AG08395 (cell line): ENCODE measurements at places on chromosomes 6 and 20.

- DNase-seq: peak; percentile 40
Measured at GRCh38 chr6:12381587-12381986, 91.4 kb downstream of the EDN1 start.

DNA sequence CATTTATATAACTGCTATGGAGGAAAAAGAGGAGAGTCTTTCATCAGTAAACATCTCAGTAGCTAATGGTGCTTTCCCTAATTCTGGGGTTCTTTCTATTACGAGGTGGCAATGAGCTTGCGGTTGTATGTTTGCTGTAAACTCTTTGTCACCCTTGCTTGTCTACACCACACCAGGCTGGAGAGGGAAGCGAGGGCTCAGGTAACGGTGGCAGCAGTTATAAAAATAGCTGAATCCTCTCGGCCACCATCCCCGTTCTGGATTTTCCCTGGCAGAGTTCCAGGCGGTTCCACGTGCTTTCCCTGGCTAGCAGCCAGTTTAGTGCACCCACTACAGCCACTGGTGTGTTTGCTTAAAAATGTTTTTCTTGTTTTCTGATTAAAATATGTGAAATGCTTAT is 39.0 kb downstream of the MAS1 start:
- no peak for DNase-seq

- no peak for DNase-seq
Measured at GRCh38 chr6:129621252-129621651, 88.7 kb downstream of the ARHGAP18 start.

GRCh38 chr6:14383393-14384174 is 266.0 kb downstream of the CD83 start:
- no peak for DNase-seq

GRCh38 chr6:8644306-8644705 is 209.0 kb upstream of the SLC35B3 start:
- DNase-seq: no peak

DNA sequence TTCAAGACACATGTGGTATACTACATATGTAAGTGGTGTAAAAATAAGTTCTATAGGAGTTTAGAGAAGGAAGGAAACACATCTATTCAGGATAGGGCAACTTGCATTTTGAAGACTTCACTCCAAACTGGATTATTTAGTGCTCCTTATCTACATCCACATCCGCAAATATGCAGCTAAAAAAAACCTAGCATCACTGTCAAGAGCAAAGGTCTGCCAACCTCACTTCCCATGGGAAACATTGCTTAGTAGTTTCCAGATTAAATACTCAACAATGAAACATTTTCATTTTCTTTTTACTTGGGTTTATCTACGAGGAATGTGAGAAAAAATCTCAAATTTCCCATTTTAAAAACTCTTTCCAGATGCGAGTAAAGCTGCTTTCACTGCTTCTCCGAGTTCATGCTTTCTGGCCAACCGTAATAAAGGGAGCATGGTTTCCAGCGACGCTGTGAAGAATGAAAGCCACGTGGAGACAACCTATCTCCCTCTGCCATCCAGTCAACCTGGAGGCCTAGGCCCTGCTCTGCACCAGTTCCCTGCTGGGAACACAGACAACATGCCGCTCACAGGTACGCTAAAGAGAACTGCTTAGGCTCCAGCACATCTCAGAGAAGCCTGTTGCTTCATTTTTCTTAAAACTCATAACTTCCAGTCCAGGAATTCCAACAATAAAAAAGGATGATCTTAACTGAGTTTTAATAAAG is 48.2 kb downstream of the RFX6 start:
- DNase-seq: no peak

GRCh38 chr20:5663396-5663795 is 86.8 kb upstream of the SHLD1 start:
- no peak for DNase-seq

DNA sequence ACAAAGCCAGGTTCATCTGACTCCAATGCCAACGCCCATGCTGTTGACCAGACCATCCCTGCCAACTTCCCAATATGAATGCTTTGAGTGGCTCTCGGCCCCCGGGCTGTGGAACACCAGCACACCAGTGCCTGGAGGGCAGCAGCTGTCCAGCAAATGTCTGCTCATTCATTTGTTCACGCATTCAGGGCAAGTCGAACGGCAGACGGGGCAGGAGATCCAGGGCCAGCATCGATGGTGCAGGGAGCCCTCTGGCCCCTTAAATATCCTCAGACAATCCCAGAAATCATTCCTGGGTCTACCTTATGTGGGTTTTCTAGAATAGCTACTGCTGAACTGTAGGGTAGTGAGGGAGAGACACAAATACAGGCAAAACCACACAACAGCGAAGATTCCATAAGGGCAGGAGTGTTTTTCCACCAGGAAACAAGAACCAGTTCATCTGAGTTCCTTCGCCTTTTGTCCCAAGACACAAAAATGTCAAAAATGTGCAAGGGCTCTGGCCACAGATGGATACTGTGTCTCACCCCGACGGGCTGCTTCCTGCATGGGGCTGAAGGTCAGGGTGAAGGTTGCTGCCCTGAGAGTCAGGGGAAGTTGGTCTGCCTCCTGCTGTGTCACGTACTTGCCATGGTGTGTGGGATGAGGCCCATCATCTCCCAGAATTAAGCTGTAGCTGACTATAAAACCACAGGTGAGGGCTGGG is 15.5 kb downstream of the RIPOR3 start:
- peak; percentile 49 for DNase-seq

GRCh38 chr6:40568062-40568708 is 19.0 kb downstream of the LRFN2 start:
- no peak for DNase-seq

DNA sequence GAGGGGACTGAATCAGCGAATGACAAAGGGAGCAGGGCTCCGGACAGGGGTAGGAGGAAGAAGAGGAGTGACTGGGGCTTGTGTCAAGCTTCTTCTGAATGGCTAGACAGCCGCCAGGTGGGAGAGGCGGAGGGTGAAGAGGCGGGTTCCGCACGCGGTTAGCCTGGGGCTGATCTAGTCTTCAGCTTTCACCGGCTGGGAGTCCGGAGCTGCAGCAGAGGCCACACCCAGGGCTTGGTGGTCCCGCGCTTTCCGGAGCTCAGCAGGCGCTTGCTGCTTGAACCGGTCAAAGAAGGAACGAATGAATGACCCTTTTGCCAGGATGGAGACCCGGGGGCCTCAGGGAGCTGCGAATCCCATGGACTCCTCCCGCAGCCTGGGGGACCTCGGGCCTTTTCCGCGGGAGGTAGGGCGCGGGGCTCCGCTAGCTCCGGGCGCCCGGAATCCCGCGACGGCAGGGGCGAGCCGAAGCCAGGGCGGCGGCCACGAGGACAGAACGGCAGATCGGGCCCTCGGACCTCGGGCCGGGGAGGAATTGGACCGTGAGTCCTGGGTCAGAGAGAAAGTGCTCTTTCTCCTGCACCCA is at the start of gene C6orf141:
TSS of gene C6orf141 (plus strand) at position 177 of the 586 bp plus-strand sequence. CDS start at position 302, 125 bp downstream.
- no peak for DNase-seq

DNA sequence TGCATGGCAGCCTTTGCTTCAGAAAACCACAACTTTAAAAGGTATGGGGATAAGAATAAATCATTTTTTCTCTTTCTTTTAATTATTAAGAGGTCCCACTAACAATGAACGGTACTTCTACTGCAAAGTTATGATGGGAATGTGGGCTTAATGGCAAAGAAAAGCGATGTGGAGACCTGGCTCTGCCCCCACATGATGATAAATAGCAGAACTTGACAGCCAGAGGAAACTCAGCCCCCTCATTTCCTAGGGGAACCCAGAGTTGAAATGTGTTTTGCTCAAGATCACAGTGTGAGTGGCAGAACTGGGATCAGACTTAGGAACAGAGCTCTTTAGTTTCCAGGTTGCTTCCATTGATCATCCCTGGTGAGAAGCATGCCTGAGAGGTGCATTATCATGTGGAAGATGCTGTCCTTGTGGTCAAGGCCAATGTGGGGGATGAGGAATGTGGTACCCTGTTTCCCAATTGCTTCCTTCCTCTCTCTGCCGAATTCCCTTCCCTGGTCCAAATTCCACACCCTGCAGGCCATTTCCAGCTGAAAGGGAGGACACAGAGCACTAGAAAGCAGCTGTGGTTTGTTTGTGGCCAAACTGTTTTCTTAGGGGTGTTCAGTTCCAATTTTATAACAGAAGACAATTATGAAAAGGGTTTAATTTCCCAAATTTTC is 66.0 kb downstream of the BACH2 start:
- DNase-seq: no peak

- peak; percentile 90 for DNase-seq
Measured at GRCh38 chr20:22795871-22796270, 211.5 kb upstream of the FOXA2 start.

DNA sequence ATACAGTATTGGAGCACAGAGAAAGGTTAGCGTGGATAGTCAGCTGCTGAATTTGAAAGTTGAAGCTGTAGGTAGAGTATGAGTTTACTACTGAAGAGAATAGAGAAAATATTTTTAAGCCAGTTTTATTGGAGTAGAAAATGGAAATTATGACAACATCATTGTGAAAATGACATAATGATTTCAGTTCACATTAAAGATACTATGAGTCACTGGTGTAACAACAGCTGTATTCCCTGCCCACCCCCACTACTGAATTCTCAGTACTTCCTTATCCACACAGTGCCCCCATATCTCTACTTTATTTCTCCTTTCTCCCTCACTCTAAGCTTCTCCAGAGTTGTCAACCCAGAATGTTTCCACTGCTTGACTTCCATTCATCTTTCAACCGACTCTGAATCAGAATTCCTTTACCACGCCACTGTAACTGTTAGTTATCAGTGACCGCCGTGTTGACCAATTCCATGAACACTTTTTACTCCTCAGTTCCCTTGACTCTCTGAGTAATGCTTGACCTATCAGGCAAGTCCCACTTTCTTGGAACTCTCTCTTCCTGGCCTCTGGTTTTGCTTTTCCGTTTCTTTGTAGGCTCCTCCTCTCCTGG is 139.6 kb downstream of the AIG1 start:
- DNase-seq: no peak

GRCh38 chr20:44370639-44371218 is 15.2 kb downstream of the HNF4A start:
- no peak for DNase-seq

- no peak for DNase-seq
Measured at GRCh38 chr6:135300576-135300975, 119.5 kb downstream of the MYB start.

- no peak for DNase-seq
Measured at GRCh38 chr6:162435071-162435470, 292.5 kb downstream of the PRKN start.

GRCh38 chr6:168852376-168852884 is 401.2 kb downstream of the THBS2 start:
- DNase-seq: peak; percentile 15

GRCh38 chr6:8499540-8499939 is 64.2 kb upstream of the SLC35B3 start:
- peak; percentile 3 for DNase-seq

DNA sequence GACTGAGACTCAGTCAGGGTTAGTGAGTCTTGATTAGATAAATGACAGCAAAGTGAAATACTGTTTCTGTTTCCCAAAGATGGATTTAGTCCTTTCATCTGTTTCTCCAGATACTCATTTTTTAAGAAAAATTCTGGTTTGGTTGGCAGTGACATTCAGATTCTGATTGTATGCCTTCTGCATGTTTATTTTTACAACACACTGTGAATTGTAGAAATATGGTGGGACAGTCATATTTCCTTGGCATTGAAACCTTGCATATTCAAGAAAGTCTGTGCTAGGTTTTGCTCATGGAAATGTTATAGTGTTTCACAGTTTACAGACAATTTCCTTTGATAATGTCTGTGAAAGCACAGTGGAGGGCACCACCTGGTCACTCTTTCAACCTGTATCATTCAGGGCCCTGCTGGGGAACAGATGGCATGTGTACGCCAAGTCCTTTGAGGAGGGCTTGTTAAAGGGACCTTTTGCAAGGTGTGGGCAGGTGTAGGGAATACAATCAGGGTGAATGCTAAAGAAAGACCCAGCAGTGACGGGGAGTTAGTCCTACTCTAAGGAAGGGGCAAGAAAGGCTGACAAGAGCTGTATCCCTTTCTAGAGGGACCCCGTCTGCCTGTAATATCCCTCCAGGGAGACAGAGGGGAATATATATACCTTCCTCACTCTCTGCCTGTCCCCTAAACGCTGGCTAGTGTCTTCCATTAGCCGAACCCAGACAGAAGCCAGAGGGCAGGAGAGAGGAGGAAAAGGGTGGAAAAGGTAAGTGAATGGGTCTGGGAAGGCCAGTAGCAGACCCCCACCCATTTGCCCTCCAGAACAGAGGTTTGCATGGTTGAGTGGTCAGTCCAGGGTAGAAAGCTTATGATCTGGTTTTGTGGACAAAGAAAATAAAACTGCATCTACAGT is 10.2 kb downstream of the PLCB4 start:
- DNase-seq: no peak

DNA sequence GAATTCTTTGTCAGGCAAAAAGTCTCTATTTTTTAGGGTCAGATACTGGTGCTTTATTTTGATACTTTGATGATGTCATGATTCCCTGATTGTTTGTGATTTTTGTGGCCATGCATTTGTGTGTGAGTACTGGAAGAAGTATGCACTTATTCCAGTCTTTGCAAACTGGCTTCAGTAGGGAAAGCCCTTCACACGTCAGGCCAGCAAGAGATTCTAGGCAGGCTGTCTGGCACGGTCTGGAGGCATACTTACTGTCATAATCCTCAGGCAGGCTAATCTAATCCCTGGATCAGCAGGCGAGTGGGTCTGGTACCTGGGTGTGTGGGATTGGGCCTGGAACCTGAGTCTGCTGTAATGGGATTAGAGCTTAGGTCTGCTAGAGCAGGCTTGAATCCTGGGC is 391.8 kb upstream of the MMS22L start:
- peak; percentile 70 for DNase-seq
